ENCODE measurements at places on chromosomes 7 and 10.

DNA sequence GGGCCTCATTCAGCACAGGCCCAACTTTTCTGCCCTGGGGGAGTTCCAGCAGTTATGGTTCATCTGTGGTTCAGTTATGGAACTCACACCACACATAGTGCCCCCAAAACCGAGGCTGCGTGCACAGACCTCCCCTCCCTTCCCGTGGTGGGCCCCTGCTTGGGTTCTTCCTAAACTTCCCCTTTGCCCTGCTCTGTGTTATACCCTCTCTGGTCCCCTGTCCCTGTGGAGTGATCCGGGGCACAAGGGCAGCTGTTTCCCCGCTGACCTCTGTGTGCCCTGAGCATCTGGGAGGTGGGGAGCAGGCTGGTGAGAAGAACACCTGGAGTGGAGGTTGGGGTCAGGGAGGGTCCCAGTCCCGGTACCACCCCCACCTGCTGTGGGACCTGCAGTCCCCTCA, 39.4 kb downstream of the HTRA1 start:
- DNase-seq, result no peak

- DNase-seq, result peak; percentile 35
Measured at GRCh38 chr10:59085711-59086502, 90.5 kb upstream of the PHYHIPL start.

DNA sequence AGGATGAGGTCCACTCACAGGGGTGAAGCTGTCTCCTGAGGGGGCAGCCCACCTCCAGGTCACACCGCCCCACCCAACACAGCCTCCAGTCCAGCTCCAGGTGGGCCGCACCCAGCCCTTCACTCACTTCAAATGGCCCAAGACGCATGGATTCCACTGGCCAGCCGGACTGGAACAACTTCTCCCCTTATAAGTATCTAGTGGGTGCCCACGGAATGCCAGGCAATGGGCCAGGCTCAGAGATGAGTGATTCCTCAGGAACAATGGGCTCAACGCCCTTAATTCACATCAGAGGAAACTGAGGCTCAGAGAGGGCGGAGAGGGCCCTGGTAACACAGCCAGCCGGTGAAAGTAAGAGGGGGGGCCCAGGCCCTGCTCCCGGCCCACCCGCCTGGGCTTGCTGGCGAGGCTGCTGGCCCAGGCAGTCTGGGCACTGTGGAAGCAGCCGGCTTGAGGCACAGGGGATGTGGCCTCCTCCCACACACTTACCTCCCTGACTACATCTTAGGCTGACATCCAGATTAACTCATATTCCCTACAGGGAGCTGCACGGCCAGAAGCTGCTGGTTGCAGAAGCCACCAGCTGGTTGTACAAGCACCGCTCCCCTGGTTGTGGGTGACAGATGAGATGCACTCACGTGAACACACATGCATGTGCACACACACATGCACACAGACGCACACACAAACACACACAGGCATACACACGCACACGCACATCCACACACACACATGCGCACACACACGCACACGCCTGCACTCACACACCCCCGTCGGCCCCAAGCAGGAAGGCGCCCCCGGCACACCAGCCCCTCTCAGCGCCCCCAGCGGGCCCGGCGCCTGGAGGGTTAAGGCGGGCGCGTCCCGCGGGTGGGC, 1.0 kb upstream of the FAM20C start:
- DNase-seq, result peak; percentile 80

DNA sequence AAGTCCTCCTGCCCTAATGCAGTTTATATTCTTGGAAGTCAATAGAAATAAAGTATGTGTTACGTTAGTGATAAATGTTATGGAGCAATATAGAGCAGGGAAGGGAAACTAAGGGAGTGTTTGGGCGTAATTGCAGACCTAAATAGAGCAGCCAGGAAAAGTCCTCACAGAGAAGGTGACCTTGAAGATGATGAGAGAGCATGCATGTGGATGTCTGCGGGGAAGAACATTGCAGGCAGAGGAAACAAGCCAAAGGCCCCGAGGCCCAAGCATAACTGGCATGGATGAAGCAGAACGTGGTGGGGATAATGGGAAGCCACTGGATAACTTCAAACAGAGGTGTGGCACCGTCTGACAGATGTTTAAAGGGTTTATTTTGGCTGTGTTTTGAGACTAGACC, 12.5 kb downstream of the ADD3 start:
- no peak for DNase-seq

GRCh38 chr7:24880886-24881285, 99.1 kb downstream of the OSBPL3 start:
- no peak for DNase-seq

DNA sequence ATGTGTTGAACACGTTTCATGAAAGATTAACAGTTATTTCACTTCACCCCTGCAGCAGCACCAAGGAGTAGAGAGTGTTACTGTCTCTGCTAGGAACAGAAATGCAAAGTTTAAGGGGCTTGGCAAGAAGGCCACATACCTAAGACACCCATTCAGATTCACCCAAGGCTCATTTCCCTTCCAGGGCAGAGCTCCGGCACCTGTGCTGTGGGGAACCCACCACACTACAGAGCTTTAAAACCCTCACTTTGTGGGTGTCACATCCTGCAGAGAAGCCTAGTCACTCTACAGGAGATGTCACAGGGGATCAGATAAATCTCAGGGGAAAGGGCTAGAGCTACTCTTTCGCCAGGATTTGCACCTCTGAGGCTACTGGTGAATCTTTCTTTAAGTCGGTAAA, 176.1 kb upstream of the KLF6 start:
- no peak for DNase-seq

DNA sequence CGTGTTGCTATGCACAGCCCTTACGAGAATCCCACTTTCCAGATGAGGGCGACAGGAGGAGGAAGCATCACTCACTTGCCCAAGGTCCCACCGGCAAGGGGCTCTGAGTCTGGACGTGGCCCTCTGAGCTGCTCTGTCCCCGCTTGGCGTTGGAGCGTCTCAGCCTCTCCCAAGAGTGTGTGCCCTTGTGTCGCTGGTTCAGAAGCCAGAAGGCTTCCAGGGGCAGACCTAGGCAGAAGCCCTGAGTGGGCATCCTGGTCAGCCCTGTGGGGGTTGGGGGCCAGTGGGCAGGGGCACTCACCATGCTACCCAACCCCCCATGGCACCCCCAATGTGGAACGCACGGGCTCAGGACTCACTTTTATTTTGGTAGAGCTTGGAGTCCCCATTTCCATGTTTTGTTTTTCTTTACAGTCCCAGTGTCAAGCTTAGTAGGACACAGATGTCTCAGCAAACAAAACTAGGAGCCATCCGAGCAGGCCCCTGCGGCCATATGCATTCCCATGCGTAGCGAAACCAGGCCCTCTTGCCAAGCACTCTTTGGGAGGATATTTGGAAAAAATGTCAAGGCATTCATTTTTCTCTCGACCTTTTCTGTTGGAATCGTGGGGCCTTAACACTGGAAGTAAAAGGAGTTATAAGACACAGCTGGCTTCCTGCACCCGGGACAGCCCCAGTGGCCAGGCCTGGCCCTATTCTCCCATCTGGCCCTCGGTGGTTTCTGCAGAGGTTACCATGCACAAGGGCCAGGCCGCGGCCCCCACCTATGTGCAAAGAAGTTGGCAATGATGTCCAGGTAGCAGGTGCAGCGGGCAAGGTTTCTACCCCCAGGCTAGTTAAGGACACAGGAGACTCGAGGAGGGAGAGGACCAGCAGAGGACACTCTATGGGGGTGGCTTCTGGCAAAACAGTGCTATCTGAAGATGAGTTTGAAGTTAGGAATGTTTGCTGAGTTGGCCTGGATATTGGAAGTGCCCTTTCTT, 97.0 kb downstream of the LHPP start:
- peak; percentile 28 for DNase-seq

GRCh38 chr7:149494738-149495368, 2.8 kb downstream of the ZNF746 start:
- peak; percentile 48 for DNase-seq

DNA sequence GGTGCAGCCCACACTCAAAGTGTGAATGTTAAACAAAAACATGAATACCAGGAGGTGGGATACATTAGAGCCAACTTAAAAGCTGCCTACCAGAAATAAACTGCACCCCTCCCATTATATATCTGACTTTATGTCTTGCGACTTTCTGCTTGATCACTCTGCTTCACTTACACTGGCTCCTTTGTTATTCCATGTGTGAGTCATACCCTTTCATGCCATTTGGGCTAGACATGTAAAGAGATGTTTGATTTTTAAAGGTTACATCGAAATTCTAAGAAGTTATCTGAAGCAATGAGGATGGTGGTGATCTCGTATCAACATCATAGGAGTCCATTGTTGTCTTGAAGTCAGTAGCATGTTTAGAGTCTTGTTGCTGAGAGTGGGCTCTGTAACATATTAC, 31.6 kb upstream of the ETV1 start:
- peak; percentile 53 for DNase-seq

DNA sequence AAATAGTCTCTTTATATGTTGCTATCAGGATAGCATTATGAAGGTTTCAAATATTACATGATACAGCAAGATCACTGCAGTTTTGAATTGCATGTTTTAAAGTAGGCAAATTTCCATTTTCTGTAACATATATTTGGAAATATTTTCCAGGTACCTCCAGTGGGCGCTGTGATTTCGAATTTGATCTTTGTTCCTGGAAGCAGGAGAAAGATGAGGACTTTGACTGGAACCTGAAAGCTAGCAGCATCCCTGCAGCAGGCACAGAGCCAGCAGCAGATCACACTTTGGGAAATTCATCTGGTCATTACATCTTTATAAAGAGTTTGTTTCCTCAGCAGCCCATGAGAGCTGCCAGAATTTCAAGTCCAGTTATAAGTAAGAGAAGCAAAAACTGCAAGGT, 299.0 kb downstream of the MALRD1 start:
- peak; percentile 0 for DNase-seq

Data from adipocyte (in vitro differentiated cells).